ENCODE measurements at places on chromosomes 3 and 15. TPM values are rescaled to one million over a fixed set of nuclear protein-coding genes. Genes with fewer than 3 reads are reported as not detected.
A peak's percentile ranks its signal among the peaks of the same experiment; 100 is the strongest.

- peaks cover 17% of the 10 kb centered on the region for H3K4me1 ChIP-seq
- no peaks in the 10 kb centered on the region for H3K27me3 ChIP-seq
- no peak overlapping the region for H3K27ac ChIP-seq
- no peak overlapping the region for H3K4me3 ChIP-seq
Measured at GRCh38 chr3:53773021-53773436, 73.2 kb downstream of the CHDH start.

GRCh38 chr3:185335799-185336198 is 27.1 kb upstream of the MAP3K13 start:
- peaks cover 14% of the 10 kb centered on the region for H3K4me1 ChIP-seq
- H3K4me3 ChIP-seq = no peak overlapping the region
- H3K36me3 ChIP-seq = no peaks in the 10 kb centered on the region
- no peak for DNase-seq

DNA sequence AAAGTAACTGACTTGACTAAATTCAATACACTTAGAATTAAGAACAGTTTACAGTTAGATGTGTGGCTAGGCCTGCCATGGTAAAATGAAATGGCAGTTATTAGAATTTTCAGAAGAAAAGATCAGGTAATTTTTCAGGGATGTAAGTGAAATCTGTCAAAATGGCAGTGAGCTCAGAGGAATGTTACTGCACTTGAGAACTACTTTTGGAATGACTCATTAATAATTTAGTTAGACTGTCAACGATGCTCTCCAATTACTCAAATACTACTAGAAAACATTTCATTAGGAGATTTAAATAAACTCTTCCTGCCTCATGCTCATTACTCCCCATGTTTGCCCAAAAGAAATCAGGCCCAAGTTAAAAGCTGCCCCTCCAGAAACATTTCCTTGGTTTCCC is 84.4 kb downstream of the RFTN1 start:
- peaks cover 21% of the 10 kb centered on the region for H3K4me1 ChIP-seq
- DNase-seq = no peak
- peak overlapping the region; percentile 51 for H3K27ac ChIP-seq
- H3K36me3 ChIP-seq = no peaks in the 10 kb centered on the region
- no peaks in the 10 kb centered on the region for H3K27me3 ChIP-seq

Gene CEMIP
- total RNA-seq = 9.1 TPM

DNA sequence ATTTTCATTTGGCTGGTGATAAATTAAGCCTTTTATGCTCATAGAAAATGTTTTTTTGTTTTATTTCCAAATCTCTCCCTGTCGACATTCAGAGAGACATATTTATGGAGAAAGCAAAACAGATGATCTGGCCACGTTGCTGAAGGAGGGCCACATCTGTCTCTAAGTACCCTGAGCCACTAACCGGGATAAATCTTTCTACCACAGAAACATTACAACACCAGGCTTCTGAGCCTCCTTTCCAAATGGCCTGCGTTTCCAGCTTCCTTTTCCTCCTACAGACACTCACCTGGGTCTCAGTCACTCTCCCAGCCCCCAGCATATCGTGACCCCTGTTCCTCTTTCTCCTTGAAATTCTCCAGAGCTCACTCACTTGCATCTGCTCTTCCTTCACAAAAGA is 161.0 kb downstream of the ARRDC4 start:
- H3K27ac ChIP-seq = no peak overlapping the region
- H3K4me3 ChIP-seq = no peak overlapping the region
- H3K4me1 ChIP-seq = no peaks in the 10 kb centered on the region
- H3K36me3 ChIP-seq = no peaks in the 10 kb centered on the region
- H3K27me3 ChIP-seq = no peaks in the 10 kb centered on the region

DNA sequence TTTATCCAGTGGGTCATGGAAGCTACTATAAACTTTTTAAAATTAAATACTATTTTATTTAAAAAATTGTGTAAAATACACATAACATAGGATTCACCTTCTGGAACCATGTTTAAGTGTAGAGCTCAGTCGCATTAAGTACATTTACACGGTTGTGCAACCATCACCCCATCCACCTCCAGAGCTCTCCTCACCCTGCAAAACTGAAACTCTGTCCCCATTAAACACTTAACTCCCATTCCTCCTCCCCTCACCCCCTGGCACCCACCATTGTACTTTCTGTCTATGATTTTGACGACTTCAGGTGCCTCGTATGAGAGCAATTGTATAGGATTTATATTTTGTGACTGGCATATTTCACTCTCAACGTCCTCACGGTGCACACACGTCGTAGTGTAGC is 70.7 kb downstream of the APBA2 start:
- no peaks in the 10 kb centered on the region for H3K4me1 ChIP-seq
- DNase-seq = no peak
- no peaks in the 10 kb centered on the region for H3K36me3 ChIP-seq
- H3K4me3 ChIP-seq = no peak overlapping the region
- no peaks in the 10 kb centered on the region for H3K27me3 ChIP-seq

Gene RETNLB
- total RNA-seq = not detected

GRCh38 chr15:64092864-64093626 is 593 bp downstream of the CIAO2A start:
- peak; percentile 72 for DNase-seq
- peaks cover 37% of the 10 kb centered on the region for H3K4me1 ChIP-seq
- no peaks in the 10 kb centered on the region for H3K27me3 ChIP-seq
